ENCODE measurements at places on chromosomes 2 and 18.

DNA sequence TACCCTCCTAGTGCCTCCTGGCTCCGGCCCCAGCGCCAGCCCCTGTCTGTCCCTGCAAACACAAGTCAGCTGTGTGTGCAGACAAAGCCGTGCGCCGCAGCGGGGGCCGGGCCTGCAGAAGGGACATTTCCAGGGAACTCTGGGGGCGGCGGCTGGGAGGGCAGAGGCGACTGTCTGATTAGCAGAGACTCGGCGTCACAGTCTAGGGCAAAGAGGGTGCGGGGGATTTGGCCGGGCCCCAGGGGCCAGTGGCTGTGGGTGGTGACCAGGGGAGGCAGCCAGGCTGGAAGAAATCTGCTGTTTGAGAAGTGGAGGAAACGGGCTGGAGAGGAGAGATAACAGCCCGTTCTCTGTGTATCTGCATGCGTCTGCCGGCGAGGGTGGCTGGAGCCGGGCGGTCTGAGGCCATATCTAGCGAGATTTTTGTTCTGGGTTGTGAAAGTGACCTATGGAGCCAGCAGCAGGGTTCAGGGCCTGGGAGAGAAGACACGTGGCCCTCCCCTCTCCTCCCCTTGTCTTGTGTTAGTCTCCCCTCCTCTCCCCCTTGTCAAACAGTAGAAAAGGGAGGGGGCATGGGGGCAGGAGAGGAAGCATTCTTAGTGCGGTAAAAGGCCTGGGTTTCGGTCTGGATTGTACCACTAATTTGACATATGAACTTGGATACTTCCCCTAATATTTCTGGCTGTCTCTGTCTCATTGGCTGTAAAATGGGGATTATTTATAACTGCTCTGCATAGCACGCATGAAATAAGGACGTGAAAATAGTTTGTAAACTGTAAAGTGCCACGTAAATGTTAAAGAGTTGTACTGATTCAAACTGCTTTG is 169.4 kb downstream of the SMAD7 start:
- peak; percentile 96 for DNase-seq

- no peak for DNase-seq
Observed at GRCh38 chr18:3683483-3683882, 233.5 kb downstream of the TGIF1 start.

- no peak for DNase-seq
Observed at GRCh38 chr18:49566985-49567384, 5.1 kb downstream of the LIPG start.

DNA sequence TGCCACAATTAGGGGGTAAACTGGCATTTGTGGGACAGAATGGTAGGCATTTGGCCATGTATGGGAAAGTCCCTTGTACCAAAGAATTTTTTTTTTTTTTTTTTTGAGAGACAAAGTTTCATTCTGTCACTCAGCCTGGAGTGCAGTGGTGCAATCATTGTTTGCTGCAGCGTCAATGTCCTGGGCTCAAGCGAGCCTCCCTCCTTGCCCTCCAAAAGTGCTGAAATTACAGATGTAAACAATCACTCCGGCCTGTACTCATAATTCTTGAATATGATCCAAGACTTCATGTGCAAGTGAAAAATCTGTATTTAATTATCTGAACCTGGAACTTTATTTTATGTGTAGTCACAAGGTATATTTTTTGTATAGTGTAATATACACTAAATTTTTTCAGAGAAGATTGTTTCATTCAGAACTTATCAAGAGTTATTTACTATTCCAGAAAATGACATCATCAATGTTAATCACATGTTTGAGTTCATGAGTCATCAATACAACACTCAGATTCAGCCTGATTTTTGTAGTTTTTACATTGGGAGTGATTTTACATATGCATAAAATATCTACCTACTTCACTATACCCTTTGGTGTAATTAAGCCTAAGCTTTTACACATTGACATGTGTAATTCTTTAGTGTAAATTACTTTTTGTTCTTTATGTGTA is 138.7 kb upstream of the L3MBTL4 start:
- DNase-seq: peak; percentile 41

DNA sequence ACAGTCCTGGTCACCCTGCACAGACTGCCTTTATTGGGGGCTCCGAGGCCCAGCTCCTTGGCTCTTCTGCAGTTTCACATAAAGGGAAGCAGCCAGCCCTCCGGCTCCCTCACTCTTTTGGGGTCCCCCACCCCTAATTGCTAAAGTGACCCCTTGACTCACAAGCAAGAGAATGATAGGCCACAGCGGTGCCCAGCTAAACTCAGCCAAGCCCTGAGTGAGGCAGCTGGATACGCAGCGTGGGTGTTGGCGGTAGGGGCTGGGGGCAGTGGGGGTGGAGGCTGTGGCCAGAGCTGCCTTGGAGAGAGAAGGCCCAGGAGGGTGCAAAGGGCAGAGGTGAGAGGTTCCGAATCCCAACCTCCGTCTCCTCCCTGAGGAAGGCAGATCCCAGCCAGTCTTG is 25.5 kb upstream of the ALPP start:
- DNase-seq: no peak

- no peak for DNase-seq
Observed at GRCh38 chr2:120587279-120587996, 148.2 kb upstream of the GLI2 start.

- no peak for DNase-seq
Observed at GRCh38 chr2:219388907-219389156, 1.1 kb upstream of the DNPEP start.

- DNase-seq: no peak
Observed at GRCh38 chr2:191629001-191629453, 48.9 kb upstream of the NABP1 start.

GRCh38 chr2:120617055-120617454 is 118.6 kb upstream of the GLI2 start:
- DNase-seq: no peak

DNA sequence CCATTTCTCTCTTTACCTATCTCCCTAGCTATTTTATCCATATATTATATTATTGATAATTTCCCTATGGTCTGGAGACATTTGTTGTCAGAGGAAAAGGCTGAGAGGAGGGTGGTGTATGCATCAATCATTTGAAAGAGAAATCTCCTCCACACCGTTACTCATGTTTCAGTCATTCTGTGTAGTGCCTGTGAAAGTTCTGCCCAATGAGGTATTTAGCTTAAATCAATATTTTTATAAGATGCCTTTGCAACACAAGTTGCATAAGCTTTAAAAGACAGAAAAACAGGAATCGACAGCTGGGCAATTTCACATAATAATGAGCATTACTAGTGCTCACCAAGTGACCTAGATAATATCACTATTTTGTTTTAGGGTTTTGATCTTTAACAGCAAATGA is 363.7 kb upstream of the FSIP2 start:
- DNase-seq: no peak

DNA sequence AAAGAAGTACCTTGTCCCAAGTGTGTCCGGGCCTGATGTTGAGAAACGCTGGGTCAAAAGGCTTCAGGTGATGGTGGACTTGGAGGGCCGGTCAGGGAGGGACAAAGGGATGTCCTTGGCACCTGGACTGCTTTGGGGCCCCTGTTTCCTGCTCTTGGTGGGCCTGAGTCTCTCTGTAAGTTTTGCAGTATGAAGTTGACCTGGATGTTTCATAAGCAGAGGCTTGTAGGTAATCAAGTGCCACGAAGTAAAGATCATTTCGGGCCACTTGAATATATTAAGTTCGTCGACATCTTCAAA is 29.4 kb downstream of the ASAP2 start:
- no peak for DNase-seq

DNA sequence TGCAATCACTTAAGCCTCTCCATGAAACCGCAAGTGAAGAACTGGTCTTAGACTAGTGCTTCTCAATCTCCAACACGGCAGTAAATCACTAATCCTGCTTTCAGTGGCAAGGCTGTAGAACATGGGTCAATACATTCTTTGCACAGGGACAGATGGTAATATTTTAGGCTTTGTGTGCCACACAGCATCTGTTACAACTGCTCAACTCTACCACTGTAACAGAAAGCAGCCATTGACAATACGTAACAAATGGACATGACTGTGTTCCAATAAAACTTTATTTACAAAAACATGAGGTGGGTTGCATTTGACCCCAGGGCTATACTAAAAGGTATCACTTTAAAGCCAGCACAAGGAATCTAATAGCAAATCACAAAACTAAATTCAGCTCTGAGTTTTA is 51.1 kb downstream of the RNF152 start:
- no peak for DNase-seq

DNA sequence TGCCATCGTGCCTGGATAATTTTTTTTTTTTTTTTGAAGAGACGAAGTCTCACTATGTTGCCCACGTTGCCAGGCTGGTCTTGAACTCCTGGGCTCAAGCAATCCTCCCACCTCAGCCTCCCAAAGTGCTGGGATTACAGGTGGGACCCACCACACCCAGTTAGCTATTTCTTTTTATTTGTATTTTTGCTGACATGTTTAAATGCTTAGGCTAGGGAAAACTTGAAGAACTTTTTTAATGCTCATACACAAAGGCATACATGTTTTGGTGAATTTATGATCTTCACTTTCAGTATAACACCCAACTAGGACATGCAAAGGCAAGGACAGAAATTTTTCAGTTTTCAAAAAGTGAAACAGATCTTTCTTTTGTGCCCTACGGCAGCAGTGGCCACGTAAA is 9.9 kb downstream of the L3MBTL4 start:
- no peak for DNase-seq

DNA sequence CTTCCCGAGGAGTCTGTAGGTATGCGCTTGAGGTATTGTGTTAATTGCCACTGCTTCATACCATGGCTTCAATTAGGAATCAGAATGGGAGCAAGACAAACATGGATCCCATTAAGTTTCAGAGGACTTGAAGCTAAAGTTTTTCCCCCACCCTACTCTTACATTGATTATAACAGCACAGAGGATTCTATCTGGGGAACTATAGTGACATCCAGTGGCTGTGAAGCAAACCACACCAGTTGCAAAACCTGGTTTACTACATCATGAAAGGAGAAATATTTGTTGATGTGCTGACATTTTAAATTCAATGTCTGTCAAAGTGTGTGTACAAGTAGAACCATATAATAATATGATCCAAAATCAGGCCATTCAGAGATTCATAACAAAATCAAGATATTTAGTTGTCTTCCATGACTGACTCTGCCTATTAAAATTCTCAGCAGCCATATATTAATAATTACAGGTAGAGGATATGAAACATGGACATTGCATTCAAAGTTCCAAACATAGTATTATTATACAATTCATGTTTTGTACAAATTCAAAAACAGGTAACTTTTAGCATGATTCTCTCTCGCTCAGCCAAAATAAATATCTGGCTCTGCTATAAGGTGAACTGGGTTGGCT is 82.9 kb downstream of the GRB14 start:
- peak; percentile 58 for DNase-seq

- no peak for DNase-seq
Observed at GRCh38 chr2:42195559-42195958, 26.4 kb downstream of the EML4 start.
